ENCODE measurements at places on chromosomes 4 and X. TPM values are rescaled to one million over a fixed set of nuclear protein-coding genes. Genes with fewer than 3 reads are reported as not detected.

DNA sequence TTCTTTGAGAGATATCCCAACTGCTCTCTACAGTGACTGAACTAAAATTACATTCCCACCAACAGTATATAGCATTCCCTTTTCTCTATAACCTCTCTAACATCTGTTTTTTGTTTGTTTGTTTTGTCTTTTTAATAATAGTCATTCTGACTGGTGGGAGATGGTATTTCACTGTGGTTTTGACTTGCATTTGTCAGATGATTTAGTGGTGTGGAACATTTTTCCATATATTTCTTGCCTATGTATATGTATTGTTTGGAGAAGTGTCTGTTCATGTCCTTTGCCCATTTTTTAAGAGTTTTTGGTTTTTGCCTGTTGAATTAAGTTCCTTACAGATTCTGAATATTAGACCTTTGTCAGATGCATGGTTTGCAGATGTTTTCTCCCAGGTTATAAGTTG, 9.0 kb downstream of the USO1 start:
- DNase-seq = no peak

GRCh38 chrX:47828984-47829383, 7.7 kb upstream of the ZNF81 start:
- no peak for DNase-seq

DNA sequence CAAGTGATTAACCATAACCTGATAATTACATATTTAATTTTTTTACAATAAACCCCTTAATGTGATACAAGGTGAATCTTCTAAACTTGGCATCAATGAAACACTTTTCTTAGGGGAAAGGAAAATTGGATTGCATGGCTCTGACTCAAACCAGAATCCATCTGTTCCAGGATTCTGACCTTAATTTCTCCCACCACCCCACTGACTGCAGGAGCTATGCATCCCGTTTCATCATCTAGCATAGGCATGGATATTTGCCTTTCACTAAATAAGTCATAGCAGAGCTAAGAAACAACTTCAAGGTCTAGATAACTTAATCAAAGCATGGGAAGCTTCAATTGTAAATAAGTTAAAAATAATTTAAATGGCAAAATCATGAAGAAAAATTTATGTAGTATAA, 156.3 kb downstream of the BTC start:
- DNase-seq = no peak

DNA sequence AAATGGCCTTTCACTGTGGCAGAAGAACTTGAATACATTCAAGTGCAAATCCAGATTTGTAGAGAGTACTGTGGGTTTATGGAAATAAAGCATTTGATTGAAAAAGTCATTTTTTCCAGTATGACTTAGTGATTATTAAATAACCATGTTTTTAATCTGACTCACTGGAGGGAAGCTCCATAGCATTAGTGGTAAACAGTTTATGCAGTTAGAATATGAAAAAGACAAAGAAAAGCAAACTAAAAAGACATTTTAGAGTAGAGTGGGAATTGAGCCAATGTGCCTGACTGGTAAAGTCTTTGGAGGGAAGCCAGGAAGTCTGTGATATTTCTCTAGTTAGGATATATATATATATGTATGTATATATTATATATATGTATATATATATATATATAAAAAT, 53.4 kb downstream of the FAT4 start:
- DNase-seq = no peak

The SPANXB1 gene
- not detected for total RNA-seq

The EGFL6 gene
- total RNA-seq = 0.11 TPM

DNA sequence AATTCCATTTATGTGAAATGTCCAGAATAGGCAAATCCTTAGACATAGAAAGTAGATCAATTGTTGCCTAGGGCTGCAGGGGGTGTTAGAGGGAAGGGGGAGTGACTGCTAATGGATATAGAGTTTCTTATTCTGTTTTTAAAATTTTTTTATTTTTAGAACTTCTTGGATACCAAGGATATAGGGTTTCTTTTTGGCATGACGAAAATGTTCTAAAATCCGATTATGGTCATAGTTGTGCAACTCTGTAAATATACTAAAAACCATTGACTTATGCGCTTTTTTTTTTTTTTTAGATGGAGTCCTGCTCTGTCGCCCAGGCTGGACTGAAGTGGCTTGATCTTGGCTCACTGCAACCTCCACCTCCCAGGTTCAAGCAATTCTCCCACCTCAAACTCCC, 125.2 kb upstream of the USP9X start:
- no peak for DNase-seq

DNA sequence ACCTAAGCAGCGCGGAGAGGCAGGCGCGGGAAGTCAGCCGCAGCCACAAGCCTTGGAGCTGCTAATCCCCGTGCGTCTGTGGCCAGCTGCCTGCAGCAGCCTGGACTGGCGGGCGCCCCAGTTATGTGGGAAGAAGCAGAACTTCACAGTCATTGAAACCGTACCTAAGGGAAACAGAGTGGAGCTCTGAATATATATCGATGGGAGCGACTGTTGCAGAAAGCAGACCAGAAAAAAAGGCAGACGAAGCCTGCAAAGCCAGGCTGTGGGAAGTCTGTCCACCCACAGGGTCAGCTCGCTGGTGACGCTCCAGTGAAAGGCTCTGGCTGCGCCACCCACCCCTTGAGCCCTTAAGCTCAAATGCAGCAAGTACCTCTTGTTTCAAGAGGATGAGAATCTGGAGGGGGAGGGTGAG, 24.7 kb downstream of the KCNE5 start:
- DNase-seq = no peak

- DNase-seq = no peak
Measured at GRCh38 chrX:1212532-1212931, at the start of gene CRLF2. CRLF2 (minus strand) TSS chrX:1212649; CDS start chrX:1212634, 15 bp downstream.

All from left colon (tissue), 2 donors.